ENCODE measurements at places on chromosomes 4 and X. TPM values are rescaled to one million over a fixed set of nuclear protein-coding genes. Genes with fewer than 3 reads are reported as not detected.

The ZDHHC15 gene
- 0.21 TPM for total RNA-seq

DNA sequence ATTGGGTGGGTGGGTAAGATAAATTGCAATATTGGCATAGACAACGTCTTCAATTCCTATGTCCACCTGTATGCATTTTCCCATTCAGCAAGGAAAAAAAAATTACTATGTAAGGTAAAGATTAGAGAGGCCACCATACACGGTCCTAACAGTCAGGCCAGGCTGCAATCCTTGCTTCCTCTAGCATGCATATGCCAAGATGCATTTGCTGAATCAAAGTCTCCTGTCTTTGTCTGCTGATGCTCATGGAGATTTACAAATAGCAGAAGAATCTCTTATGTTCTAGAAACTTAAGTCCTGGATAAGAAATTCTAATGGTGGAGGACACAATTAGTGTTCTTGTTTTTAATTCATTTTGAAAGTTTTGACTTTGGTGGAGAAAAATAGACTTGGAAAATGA lies 206.8 kb downstream of the PDGFC start:
- no peak overlapping the region for H3K4me3 ChIP-seq
- DNase-seq, result no peak
- H3K4me1 ChIP-seq, result no peaks in the 10 kb centered on the region
- H3K27me3 ChIP-seq, result no peaks in the 10 kb centered on the region
- no peaks in the 10 kb centered on the region for H3K36me3 ChIP-seq

GRCh38 chr4:173135241-173135847 lies 33.3 kb upstream of the GALNT7 start:
- DNase-seq, result no peak
- peaks cover 6% of the 10 kb centered on the region for H3K27me3 ChIP-seq
- no peaks in the 10 kb centered on the region for H3K36me3 ChIP-seq

The RTL3 gene
- not detected for total RNA-seq

DNA sequence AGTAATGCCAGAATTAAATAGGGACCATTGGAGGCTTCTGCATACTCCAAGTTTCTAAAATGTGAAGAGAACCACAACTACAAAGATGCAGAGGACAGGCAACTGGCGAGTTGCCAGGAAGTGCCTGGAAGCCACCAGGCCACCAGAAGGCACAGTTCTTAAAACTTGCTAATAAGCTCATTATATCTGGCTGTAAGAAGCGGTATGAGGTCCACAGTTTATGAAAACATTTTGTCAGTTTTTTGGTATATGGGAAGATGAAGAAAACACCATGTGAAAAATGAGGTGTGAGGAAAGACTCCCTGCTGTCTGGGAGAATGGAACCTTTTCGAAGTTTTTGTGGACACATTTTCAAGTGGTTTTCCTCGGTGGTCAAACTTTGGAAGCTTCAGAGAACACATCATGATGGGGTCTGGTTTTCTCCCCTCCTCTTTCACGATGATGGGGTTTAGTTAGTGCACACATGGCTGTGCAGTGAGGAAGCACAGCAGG lies 202.7 kb downstream of the NR3C2 start:
- peaks cover 2% of the 10 kb centered on the region for H3K36me3 ChIP-seq
- H3K4me3 ChIP-seq, result no peak overlapping the region
- peak; percentile 6 for DNase-seq
- H3K27ac ChIP-seq, result no peak overlapping the region
- H3K27me3 ChIP-seq, result no peaks in the 10 kb centered on the region

GRCh38 chr4:127364397-127364796 lies 268.4 kb upstream of the INTU start:
- no peak overlapping the region for H3K27ac ChIP-seq
- H3K4me3 ChIP-seq, result no peak overlapping the region
- no peaks in the 10 kb centered on the region for H3K36me3 ChIP-seq
- no peaks in the 10 kb centered on the region for H3K4me1 ChIP-seq
- no peak for DNase-seq
- no peaks in the 10 kb centered on the region for H3K27me3 ChIP-seq

The NLRP2B gene
- total RNA-seq, result not detected

- no peaks in the 10 kb centered on the region for H3K36me3 ChIP-seq
- no peak overlapping the region for H3K27ac ChIP-seq
- H3K4me1 ChIP-seq, result no peaks in the 10 kb centered on the region
- DNase-seq, result no peak
- no peak overlapping the region for H3K4me3 ChIP-seq
Measured at GRCh38 chrX:10554612-10555270, 65.6 kb downstream of the MID1 start.

The PABPC1L2B gene
- total RNA-seq, result not detected

The ARMCX1 gene
- total RNA-seq, result 2.6 TPM

The CXCL10 gene
- 0.64 TPM for total RNA-seq

GRCh38 chr4:120858776-120859175 lies 63.8 kb downstream of the PRDM5 start:
- H3K4me1 ChIP-seq, result peaks cover 12% of the 10 kb centered on the region
- DNase-seq, result no peak
- H3K27ac ChIP-seq, result no peak overlapping the region
- no peaks in the 10 kb centered on the region for H3K36me3 ChIP-seq
- H3K27me3 ChIP-seq, result no peaks in the 10 kb centered on the region
- H3K4me3 ChIP-seq, result no peak overlapping the region

DNA sequence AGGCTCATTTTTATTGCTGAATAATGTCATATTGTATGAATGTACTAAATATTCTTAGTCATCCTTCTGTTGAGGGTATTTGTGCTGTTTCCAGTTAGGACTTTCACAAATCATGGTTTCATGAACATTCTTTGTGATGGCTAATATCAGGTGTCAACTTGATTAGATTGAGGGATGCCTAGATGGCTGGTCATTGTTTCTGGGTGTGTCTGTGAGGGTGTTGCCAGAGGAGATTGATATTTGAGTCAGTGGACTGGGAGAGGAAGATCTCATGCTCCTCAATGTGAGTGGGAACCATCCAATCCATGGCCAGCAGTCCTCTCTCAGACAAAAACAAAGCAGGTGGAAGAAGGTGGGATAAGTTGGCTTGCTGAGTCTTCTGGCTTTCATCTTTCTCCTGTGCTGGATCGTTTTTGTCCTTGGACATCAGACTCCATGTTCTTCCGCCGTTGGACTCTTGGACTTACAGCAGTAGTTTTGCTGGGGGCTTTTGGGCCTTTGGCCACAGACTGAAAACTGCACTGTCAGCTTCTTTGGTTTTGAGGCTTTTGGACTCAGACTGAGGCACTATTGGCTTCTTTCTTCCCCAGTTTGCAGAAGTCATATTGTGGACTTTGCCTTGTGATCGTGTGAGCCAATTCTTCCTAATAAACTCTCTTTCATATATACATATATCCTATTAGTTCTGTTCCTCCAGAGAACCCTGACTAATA lies 11.9 kb upstream of the HS3ST1 start:
- no peak overlapping the region for H3K27ac ChIP-seq
- H3K4me1 ChIP-seq, result peaks cover 13% of the 10 kb centered on the region
- H3K27me3 ChIP-seq, result no peaks in the 10 kb centered on the region
- H3K4me3 ChIP-seq, result no peak overlapping the region

GRCh38 chrX:136765821-136766356 lies 14.8 kb downstream of the ARHGEF6 start:
- peaks cover 3% of the 10 kb centered on the region for H3K36me3 ChIP-seq
- peaks cover 52% of the 10 kb centered on the region for H3K4me1 ChIP-seq
- H3K27me3 ChIP-seq, result no peaks in the 10 kb centered on the region
- DNase-seq, result no peak

- H3K4me1 ChIP-seq, result no peaks in the 10 kb centered on the region
- no peak overlapping the region for H3K4me3 ChIP-seq
- no peaks in the 10 kb centered on the region for H3K36me3 ChIP-seq
- H3K27ac ChIP-seq, result no peak overlapping the region
Measured at GRCh38 chrX:19059067-19059466, 63.2 kb downstream of the ADGRG2 start.

DNA sequence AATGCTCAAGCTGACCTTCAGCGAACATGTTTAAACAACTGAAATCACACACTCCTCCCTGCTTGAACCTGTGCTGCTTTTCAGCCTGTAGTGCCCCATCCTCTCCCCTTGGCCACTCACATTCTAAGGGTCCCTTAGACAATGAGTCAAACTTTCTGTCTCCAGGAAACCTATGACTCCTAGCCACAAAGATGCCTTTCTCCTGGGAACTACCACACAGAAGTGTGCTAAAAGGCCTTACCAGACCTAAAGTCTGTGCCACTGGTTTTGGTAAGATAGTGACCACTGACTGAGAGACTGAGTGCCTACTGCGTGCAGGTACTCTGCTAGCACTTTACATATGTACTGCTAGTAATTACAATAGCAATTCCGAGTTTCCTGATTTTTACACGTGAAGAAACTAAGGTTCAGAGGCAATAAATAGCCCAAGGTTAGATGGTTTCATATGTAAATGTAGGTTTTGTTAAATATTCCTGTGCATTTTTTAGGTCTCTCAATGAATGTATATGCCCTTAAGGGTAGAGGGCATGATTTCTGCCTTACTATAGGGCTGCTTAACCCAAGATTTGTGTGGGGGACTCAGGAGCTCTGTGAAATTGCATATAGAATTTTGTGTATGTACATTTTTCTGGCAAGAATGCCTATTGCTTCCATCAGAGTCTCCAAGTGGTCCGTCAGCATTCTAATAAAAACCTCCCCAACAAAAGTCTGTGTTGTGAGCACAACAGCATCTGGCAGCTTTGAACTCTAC lies 71.1 kb downstream of the NSG1 start:
- H3K27ac ChIP-seq, result no peak overlapping the region
- H3K4me3 ChIP-seq, result no peak overlapping the region
- H3K4me1 ChIP-seq, result peaks cover 14% of the 10 kb centered on the region
- peaks cover 8% of the 10 kb centered on the region for H3K36me3 ChIP-seq
